ENCODE measurements at places on chromosomes 6 and 20.

- DNase-seq = no peak
These were observed 38.3 kb downstream of the MAFB start for GRCh38 chr20:40650707-40651106.

GRCh38 chr6:167426651-167427050, 101.8 kb downstream of the TTLL2 start:
- DNase-seq = no peak

DNA sequence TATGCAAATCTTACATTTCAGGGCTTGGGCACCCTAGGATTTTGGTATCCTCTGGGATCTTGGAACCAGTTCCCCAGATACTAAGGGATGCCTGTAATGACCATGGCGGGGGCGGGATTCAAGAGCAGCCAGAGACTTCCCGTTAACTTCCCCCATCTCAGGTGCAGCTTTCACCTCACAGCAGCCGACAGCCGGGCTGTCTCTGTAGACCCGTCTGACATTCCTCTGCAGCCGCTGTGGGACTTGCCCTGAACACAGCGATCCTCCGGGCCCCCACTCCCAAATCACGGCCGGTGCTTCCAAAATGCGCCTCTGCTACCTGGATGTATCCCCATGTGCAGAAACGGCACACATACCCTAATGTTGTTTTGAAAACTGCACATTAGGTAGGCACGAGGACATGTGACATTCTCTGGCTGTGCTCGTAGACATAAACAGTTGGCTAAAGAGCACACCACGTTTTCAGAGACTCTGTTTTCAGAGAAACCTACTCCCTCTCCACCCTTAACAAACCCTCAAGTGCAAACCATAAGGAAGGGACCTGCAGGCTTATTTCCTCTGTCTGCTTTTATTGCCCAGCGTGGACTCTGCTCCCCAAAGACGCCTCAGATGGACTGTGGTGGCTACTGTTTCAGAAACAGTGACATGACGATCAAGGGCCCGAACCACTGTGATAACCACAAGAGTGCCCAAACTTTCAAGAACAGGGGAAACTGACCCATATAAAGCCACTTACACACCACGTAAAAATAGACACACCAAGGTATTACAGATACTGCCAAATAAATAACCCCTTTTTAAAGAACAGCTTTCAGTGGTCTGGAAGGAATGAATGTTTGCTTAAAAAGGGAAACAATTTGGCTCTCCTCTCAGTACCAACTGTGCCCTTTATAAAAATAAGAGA, 72.9 kb upstream of the FOXC1 start:
- no peak for DNase-seq

DNA sequence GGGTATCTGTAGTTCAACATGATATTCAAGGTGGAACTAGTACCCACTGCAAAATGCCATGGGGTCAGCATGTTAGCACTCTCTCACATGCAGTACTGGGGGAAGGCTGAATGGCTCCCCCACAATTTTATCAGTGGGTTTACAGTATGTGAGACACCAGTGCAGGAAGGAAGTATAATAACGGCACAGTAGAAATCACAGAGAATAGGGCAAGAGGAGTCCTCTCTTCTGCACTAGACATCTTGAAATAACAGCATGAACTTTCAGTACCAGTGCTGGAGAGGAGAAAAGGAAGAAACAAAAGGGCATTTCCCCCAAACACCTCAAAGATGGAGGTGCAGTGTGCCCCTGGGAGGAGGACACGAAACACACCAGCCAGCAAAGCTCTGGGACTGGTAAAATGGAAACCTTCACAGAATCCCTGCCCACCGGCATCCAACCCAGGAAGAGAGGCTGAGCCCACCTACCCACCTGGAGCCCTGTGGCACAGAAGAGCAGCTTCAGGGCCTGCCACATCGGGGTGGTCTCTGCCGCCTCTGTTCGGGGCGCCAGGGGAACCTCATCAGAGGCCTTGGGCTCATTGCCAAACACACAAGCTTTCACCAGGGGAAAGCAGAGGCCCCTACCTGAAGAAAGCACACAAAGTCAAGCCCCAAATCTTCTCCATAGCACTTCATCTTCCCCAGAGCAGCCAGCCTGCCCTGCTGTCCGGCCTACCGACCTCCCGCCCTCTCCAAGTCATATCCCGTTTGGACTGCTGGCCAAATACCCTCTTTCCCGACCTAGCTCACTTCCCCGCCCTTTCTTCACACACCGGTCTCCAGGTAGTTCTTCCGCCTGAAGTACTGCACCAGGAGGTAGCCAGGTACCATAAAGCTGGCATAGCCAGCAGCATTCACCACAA, 1.2 kb downstream of the SLC35B2 start:
- DNase-seq = no peak

GRCh38 chr6:44666324-44666723, 278.8 kb downstream of the CDC5L start:
- DNase-seq = no peak

DNA sequence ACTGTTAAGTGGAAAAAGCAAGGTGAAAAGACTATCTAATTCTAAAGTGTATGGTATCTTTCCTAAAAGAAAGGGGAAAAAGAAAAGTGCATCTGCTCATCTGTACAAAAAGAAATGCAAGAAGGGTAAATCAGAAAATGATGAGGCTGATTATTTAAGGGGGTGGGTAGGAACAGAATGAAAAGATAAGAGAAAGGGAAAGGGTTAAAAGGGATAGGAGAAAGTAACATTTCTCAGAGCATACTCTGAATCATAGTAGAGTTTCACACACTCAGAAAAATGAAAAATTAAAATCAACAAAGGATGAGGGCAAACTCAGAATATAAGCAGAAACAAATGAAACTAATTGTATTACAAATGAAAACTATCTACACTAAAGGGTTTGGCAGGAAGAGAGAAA, 79.1 kb downstream of the RNGTT start:
- DNase-seq = no peak

- no peak for DNase-seq
These were observed 2.4 kb upstream of the DEFB119 start for GRCh38 chr20:31392836-31393235.

GRCh38 chr6:158150701-158151100, 17.4 kb downstream of the SERAC1 start:
- DNase-seq = no peak

DNA sequence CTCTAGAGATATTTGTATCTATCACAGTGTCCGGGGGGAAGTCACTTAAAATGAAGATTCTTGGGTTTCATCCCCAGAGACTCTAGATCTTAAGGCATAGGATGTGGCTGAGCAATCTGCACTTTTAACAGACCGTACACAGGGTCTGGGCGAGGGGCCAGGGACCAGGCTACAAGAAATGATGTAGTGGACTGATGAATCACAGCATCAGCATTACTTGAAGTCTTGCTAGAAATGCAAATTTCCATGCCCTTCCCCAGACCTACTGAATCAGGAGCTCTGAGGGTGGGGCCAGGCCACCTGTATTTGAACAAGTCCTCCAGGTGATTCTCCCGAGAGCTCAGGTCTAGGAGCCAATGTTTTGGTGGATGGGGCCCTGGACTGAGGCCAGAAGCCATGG, 168.4 kb downstream of the DOK5 start:
- DNase-seq = no peak

- no peak for DNase-seq
These were observed 50.9 kb downstream of the GPR63 start for GRCh38 chr6:96786336-96786735.

DNA sequence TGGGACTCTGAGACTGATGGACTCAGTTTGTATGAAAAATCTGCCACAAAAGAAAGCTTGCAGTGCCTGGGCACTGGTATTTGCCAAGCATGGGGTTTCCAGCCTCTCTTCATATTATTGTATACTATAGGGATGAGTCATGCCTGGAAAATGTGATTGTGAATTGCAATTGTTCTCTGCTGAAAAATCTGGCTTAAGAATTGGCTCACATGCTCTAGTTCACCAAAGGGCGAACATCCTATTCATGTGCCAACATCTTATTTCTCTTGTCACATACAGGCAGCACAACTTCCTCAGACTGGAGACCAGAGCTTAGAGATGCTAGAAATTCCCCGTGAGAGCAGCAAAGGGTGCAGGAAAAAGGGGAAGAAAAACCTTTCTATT, 103.6 kb upstream of the KCNK16 start:
- DNase-seq = no peak

DNA sequence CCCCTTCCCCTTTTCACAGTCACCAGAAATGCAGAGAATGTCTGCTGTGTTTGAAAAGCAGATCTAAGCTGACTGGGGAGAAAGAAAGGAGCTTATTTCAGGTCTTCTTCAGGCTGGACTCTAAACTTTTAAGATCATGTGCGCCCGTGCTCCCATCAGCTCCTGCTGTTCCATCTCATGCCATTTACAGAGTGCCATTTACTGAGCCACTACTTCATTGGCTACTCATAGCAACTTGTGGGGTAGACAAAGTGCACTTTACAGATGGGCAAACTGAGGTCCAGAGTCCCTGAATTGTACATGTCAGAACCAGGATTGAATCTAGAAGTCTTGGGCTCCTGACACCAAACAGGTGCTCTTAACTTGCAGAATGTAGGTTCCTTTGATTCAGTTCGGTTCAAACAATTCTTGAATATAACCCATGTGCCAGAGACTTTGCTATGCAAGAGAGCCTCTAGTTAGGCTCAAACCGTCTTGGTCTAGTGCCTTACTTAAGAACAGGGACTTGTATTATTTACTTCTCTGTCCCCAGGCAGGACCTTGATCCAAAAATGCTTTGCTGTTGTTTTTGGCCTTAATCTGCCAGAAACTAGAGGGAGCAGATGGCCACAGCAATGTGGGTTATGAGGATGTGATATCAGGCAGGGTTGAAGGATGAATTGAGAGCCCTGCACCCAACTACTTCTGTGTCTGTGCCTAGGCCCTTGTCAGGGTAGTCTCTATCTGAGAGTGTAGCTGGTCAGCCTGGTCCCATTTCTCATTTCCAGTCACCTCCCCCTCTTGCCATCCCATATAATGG, 56.4 kb downstream of the RALY start:
- DNase-seq = no peak

- peak; percentile 60 for DNase-seq
These were observed 47.1 kb downstream of the IGF2R start for GRCh38 chr6:160015778-160016684.

DNA sequence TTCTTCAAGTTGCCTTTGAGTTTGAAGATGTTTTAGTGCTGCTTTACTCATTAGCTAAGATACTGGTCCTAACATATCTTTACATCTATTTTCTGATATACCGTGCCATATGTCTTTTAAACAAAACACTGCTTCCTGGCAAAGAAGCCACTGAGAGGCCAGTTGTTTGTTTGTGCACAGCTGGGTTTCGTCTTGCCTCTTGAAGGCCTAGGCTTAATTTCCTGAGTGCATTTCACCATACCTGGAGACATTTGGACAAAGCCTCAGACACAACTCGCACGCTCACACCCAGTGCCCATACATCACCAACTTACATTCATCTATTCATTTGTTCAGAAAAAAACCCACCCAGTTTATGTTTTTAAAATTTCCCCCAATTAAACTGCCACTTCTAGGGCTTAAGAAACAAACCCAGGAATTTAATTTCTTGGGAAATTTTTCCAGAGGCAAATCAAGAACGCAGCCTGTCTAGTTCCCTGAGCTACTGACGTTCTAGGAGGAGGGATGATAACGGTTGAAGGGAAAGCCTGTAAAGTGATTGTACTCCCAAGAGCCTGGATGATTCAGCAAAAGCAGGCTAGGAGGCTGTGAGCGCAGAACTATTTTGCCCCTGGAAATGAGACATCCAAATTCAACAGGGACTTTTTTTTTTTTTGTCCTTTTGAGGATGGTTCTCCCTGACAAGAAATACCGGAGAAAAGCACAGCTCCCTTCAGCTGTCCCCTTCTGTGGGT, 77.7 kb downstream of the OLIG3 start:
- DNase-seq = no peak

Measured in stimulated activated CD4-positive, alpha-beta T cell treated with anti-CD3 and anti-CD28 coated beads, Interleukin-1b, Interleukin-23, amount 100 ng/mL, for 48 hours (primary cell).